Psoas muscle (tissue), 8 donors: ENCODE measurements at places on chromosomes 11 and 22. TPM values are rescaled to one million over a fixed set of nuclear protein-coding genes. Genes with fewer than 3 reads are reported as not detected.

Gene AP1B1
- polyA plus RNA-seq = 17.5 TPM

Gene OR52I1
- polyA plus RNA-seq = not detected

Gene CRYBB3
- polyA plus RNA-seq = 0.07 TPM

Gene HMGXB4
- 9.7 TPM for polyA plus RNA-seq

DNA sequence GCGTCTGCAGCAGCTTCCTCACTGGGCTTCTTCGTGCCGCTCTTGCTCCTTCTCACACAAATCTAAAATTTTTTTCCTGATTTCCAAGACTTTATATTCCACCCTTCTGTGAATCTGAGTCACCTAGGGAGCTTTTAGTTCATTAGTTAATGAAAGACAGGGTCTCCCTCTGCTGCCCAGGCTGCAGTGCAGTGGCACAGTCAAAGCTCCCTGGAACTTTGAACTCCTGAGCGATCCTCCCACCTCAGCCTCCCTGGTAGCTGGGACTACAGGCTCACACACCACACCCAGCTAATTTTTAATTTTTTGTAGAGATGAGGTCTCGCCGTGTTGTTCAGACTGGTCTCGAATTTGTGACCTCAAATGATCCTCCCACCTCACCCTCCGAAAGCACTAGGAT lies 116.9 kb downstream of the ATXN10 start:
- DNase-seq = no peak

DNA sequence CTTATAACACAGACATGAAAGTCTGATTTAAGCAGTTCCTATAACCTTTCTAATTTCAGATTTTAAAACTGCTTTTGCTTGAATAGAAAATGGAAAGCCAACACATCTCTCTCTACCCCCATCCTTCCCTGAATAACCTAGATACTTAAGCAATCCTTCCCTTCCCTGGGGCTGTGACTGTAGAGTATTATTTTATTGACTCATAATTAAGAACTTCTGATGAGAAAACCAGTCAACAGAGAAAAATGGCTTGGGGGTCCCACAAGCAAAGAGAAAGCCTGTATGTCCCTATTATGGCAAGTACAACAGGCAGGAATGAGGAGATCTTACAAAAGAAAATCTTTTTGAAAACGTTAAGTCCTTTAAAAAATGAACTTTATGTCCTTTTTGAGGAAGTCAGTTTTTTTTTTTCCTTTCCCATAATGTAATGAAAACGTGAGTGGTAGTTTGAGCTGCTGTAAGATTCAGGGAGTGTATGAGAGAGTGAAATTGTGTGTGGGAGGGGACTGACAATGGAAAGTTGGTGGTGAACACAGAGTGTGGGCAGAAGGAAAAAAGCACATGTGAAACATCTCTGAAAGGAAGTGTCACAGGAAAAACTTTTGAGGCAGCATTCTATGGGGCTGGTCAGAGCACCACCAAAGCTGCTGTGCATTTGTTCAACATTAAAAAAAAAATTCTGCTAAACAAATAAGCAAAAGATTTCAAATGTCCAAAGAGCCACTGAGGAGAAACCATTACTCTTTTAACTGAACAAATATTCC lies 154.6 kb downstream of the MAML2 start:
- no peak for DNase-seq

DNA sequence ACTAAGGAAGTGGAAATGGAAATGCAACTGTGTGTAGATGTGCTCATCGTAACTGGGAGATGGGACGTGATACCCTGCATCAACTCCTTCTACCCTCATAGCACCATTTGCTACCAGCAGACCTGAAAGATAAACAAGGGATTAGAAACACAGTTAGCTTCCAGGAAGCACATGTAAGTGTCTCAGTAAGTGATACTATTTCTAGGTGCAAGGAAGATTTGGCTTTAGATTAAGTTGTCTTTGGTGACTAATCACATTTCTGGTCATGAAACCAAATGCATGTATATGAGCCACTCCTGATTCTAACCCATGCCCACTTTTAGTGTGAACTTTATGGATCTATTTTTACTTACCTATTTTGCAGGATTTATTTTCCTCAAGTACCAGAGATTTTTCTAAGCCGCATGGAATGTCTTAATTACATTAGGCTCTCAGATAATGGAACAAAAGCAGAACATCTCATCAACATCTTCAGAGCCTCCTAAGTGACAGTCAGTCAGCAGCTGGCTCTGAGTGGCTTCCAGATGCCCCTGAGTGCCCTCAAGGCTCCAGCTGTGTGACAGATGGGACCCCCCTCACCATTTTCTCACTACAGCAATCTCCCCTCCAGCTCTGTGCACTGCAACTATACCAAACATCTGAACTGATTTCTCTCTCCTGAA lies 21.2 kb downstream of the SLC5A12 start:
- no peak for DNase-seq

GRCh38 chr11:57335343-57336110 lies at the start of gene SSRP1:
TSS of gene SSRP1 (minus strand) at chr11:57335892. CDS start at chr11:57335121, 771 bp downstream.
- peak; percentile 94 for DNase-seq

DNA sequence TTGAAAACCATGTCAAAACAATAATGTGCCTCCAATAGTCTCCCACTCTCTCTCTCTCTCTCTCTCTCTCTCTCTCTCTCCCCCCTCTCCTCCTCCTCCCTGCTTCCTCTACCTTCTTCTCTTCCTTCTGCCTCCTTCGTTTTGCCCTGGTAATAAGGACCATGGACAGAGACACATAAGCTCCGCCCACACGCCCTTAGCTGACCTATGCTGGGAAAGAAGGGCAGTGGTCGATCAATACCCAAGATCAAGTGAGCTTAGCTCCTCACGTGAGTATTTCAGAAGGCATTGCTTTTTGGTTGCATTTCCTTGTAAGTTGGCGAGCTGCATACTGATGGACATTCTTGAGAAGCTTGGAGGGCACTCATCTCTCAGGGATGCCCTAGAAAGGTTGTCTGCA lies 194.8 kb downstream of the MIAT start:
- no peak for DNase-seq

DNA sequence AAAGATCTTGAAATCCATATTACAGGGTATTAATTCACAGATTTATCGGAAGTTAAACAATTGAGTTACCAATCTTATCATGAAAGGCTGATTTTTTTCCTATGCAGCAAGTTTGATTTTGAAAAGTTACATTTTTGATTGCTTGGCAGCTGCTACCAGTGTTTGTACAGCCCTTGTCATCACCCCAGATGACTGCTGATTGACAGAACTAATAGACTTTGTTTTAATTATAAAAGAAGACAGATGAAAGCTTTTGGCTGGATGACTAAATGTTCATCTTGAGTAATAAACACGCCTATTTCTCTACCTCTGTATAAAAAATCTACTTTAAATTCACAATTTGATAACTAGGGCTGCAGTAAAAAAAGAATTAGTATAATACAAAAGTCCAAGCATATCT lies 259.7 kb downstream of the TTC28 start:
- DNase-seq = no peak

DNA sequence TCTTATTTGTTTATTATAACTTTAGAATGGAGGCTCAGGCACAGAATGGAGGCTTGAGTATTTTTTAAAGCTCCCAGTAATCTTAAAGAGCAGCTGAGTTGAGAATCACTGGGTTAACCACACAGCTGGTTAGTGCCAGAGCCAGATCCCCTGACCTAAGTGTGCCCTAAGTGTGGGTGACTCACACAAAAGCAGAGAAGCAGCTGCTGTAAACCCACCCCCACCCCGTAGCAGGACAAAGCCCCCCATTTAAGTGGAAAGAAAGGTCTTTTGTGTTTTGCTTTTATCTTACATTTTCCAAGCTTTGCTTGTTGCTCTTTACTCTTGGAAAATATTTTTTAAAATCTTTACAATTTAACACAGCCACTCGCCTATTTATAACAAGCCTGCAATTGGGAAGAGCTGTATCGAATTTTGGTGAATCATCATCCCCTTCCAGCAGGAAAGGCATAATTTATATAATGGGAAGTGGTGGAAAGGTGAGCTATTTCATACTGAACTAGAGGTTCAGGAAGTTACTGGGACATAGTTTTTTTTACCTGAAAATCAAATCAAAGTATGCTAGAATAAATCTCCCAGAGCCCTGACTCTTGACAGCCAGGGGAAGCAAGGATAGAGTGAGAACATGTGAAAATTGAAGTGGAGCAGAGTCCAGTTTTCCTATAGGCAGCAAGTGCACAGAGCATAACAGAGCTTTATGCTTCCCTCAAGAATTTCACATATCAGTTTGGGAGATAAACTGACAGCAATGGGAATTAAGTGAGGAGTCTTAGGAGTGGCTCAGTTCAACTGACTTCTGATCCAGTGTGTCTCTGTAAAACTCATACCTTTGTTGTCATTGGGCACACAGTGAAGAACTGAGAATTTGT lies 405.7 kb downstream of the AASDHPPT start:
- no peak for DNase-seq
